Cerebellum (tissue), 4 donors: ENCODE measurements at places on chromosomes 12 and 14.
A peak's percentile ranks its signal among the peaks of the same experiment; 100 is the strongest.

DNA sequence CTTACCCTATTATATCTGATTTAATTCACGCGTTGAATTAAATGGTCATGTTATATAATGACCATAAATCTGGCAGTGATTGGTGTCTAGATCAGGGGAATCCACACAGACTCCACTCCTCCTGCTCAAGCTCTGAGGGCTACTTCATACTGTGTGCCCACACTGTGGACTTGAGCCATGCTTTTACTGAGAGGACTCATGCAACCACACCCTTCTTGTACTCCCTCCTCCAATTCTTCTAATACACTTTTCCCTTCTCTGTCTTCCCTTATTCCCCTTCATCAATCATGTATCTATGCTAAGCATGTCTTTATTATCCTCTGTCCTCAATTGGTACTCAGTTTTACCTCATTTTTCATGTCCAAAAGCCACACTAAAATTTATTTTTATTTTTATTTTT, 37.7 kb upstream of the LRFN5 start:
- DNase-seq: no peak

GRCh38 chr12:42283739-42284138, 42.2 kb downstream of the ZCRB1 start:
- no peak for DNase-seq

DNA sequence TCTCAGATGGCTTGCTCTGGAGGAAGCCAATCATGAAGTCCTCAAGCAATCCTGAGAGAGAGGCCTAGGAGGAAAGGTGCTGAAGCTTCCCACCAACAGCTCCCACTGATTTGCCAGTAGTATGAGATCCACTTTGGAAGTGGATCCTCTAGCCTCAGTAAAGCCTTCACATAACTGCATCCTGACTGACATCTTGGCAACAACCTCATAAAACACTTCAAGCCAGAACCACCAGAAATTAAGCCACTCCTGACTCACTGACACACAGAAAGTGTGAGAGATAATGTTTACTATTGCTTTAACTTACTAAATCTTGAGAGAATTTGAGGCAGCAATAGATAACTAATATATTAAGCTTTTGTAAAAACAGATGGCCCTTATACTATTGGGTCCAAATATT, 11.7 kb upstream of the TMX1 start:
- no peak for DNase-seq

DNA sequence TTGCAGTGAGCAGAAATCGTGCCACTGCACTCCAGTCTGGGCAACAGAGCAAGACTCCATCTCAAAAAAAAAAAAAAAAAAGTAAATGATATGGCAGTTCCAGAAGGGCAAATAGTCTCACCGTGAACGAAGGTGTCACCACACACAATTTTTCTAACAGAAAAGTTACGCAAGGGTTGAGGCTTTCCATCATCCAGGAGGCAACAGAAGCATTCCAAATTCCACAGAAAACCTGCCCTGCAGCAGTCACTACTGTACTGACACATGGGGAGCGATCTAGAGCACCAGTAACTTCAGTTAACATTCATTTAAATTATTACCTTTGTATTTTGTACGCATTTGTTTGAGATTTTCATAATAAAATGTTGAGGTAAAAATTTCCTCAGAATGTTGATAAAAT, 24.8 kb downstream of the TMCC3 start:
- no peak for DNase-seq

DNA sequence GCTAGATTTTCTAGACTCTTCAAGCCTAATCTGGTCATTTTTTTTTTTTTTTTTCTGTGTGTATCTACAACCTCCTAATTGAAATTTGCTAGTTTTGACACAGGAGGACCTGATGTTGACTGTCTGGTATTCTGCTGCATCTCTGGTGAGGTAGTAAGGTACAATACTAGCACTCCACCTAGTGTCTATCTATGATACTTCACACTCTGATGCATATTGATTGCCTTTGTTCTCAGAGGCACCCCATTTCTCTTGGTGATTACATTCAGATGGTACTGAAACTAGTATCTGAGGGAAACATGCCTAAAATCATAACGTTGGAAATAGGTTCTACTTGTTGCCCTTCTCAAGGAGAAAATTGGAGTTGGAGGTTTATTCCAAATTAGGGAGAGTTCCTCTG, 930.5 kb upstream of the NOVA1 start:
- DNase-seq: peak; percentile 13

GRCh38 chr12:56206452-56207166, 15.1 kb downstream of the RNF41 start:
- peak; percentile 44 for DNase-seq

DNA sequence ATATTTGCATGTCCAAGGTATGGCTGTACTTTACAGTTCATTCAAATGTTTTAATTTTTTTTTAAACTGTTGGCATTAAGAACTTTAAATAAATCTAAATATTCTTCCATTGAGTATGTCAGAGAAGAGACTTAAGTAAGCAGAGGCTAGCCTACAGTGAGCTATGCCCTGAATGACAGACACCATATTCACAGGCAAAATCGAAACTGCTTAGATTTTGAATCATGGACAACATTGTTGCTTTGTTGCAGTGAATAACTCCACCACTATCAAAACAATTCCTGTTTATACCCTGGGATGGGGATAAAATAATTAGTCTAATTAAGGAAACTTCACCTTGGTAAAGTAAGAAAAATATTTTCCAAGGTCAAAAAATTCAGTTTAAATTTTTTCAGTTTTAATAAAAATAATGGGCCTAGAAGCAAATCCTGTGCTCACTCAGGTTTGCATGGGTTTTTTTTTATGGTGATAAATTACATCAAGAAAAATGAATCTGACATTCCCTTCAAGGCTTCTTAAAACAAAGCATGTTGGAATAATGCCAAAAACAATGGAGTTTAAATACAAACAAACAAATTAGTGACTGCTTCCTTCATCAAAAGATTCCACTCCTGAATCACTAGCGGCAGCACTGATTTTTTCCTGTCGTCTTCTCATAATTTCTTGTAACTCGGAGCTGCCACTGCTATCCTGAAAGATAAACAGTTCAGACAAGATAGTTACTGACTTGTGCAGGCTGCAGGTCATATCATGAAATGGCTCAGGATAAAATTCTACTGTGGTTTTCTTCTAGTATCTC, 168.2 kb downstream of the EPS8 start:
- no peak for DNase-seq

GRCh38 chr14:30751646-30752416, 122.5 kb upstream of the COCH start:
- DNase-seq: peak; percentile 19

DNA sequence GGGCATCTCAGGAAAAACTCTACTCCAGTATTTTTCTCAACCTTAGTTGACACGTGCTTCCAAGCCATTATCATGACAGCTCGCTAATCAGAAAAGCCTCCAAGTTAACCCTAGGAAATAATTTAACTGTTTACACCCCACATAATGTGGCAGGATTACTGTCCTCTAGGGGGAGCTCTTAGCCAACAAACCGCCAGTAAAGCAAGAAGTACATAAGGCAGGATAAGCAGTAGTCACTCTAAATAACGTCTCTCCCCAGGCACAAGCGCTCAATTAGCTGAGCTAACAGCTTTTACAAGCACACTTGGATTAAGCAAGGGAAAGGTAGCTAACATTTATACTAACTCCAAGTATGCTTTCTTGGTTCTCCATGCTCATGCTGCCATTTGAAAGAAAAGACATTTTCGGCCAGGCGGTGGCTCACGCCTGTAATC, 22.8 kb downstream of the APOBEC1 start:
- DNase-seq: no peak

GRCh38 chr14:63896278-63896720, 43.5 kb downstream of the SYNE2 start:
- no peak for DNase-seq

DNA sequence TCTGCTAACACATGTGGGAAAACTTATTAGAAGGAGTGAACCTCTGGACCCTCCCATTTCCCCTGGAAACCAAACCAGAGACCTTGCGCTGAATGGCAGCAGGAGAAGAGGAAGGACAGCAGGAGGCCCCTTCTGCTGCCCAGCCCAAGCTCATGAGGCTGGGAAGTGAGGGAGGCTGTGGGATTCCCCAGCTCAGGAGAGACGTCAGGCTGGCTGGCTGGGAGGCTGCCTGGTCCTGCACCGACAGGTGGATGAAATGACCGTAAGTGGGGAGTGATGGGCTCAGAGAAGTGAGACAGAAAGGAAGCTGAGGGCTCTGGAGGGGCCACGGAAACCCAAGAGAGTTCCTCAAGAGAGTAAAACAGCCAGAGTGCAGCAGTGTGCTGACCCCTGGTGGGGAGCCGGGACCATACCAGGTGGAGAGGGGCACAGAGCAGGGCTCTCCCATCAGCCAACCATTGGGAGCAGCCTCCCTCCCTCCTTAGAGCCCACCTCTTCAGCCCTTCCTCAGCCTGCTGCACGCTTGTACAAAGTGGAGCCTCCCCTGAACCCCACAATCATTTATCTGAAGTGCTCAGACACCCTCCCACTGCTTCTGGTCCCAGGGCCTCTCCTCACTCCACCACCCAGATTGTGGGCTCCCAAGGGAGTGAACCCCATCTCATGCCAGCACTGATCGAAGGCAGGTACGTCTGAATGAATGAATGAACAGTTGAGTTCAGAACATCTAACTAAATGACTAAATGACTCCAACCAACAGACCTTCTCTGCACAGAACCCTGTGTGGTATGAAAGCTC, 14.0 kb downstream of the TAMALIN start:
- no peak for DNase-seq

GRCh38 chr14:71693381-71693780, 238.8 kb upstream of the RGS6 start:
- no peak for DNase-seq

GRCh38 chr12:19144985-19145384, 15.5 kb downstream of the PLEKHA5 start:
- no peak for DNase-seq

- DNase-seq: peak; percentile 80
Observed at GRCh38 chr14:49852301-49853157, at the start of gene NEMF. NEMF (minus strand) TSS chr14:49852788; CDS start chr14:49852753, 35 bp downstream.

- DNase-seq: no peak
Observed at GRCh38 chr14:73783107-73783727, 68.4 kb upstream of the PTGR2 start.

GRCh38 chr12:77644915-77645605, 185.6 kb upstream of the NAV3 start:
- no peak for DNase-seq
